ENCODE measurements at places on chromosomes 6 and 20.

GRCh38 chr6:116159782-116160524 lies 34.0 kb upstream of the COL10A1 start:
- no peak for DNase-seq

DNA sequence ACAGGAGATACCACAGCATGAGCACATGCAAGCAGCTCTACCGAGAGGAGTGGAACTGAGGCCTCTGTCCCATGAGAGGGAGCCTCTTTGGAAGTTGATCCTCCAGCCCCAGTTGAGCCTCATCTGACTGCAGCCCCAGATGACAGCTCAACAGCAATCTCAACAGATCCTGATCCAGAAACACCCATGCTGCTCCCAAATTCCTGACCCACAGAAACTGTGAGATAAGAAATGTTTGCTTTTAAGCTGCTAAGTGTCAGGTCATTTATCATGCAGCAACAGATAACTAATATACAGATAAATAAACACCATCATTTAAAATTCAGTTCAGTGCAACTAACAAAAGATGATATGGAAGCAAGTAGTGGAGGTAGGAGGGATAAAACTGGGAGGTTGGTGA lies 4.8 kb upstream of the ARFGEF2 start:
- no peak for DNase-seq

DNA sequence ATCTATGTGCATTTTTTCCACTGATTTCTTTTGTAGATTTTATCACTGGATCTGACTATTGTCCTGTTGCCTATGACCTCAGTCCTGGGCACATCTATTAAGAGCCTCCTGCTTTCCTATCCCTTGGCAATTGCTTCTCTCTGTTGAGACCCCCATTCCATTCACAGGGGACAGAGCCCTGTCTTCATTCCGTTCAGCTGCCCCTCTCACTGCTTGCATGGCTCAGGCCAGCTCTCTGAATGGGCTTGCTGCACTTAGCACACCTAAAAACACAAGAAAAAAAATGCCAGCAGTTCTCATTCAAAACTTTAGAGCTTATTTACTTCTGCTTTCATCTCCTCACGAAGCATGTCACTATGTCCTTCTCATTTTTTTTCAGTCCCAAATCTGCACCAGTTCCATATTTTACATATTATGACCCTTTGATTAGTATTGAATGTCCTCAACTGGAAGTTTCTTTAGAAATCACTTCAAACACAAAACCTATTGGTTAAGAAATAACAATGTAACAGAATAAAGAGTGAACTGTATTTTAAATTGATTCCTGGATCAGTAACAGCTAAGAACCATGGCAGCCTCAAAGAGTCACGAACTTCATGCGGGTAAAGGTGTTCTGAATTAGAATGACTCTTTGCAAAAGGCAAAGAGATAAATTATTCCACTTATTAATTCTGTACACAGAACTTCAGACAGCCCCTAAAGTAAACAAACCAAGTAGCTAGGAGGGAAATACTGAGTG lies 616.5 kb downstream of the C6orf118 start:
- DNase-seq = no peak

- DNase-seq = no peak
Observed at GRCh38 chr6:139019722-139020121, 8.8 kb upstream of the ABRACL start.

- DNase-seq = no peak
Observed at GRCh38 chr20:19308146-19308545, 95.7 kb downstream of the SLC24A3 start.

DNA sequence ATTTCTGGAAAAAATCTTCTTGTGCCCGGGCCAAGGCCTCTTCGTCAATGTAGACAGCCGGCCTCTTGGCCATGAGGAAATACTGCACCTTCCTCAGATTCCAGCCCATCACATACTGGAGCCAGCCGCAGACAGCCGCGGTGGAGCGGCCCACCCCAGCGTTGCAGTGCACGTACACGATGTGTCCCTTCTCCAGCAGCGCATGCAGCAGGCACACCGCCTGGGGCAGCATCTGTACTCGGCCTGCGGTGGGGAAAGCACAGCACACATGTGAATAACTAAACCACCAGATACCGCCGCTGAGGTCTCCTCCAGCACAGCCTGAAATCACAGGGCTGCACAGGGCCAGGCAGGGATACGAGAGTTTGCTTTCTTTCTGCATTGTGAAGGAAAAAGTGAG lies 107.9 kb downstream of the EPM2A start:
- no peak for DNase-seq

DNA sequence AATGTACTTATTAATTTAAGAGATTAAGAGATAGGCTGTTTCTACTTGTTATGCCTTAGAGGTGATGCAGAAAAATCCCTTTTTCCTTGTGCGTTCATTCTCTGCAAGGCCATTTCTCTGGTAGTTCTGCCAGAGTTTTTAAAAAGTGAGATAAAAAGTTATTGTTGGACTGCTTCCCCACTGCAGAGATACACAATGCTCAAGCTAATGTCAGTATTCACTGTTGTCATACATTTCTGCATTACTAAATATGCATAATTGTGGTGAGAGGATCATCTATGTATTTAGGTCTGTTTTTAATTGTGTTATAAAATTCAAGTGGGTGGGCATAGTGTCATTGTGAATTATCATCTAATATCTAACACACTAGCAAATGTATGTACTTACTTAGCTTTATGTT lies 600.4 kb downstream of the HTR1B start:
- no peak for DNase-seq

DNA sequence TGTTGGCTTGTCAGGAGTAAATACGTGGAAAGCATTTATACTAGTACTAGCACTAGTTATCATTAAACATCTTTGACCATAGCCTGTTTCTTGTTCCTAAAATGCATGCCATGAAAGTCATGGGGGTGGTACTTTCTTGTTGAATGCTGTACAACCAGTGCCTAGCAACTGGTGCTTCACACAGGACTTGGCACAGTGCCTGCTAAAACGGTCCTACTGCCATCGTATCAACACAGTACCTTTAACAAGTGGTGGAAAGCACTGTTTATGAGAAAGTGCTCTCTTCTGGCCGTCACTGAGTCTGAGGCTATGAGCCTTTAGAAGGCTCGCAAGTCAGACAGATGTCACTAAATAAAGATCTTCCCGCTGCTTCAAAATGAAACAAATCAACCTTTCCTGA lies 21.6 kb downstream of the ZNFX1 start:
- no peak for DNase-seq

- DNase-seq = no peak
Observed at GRCh38 chr6:24861934-24862333, 63.2 kb upstream of the ARMH2 start.

GRCh38 chr6:24272553-24272952 lies 85.3 kb downstream of the DCDC2 start:
- DNase-seq = no peak

DNA sequence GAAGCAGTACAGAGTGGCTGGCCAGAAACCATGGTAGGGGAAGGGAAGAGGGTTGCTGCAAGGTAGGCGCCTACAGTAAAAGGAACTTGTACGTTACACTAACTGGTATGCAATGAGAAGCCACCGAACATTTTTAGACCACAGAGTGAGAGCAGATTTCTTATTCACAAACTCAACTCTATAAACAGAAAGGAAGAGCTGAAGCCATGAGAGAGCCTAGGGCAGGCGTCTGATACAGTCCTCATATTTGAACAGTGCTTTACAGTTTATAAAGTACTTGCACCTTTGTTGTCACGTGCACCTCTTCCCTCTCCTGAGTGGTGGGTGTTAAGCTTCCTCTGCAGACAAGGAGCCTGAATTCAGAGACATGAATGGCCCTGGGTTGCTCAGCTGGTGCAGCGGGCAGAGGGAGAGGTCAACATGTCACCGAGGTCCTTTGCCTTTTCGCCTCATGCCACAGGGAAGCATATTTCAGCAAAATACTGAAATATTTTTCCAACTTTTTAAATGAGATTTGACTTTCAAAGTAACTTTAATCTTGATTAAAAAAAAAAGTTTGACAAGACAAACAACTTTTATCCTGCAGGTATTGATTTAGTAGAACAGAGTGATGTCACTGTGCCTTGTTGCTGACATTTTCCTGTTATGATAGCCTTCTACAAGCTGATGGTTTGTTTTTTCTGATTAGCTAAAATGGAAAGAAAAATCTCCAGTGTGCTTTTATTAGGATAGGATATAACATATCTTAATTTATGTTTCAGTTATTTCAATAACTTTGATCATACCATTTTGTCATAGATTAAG lies 23.8 kb downstream of the UST start:
- no peak for DNase-seq

DNA sequence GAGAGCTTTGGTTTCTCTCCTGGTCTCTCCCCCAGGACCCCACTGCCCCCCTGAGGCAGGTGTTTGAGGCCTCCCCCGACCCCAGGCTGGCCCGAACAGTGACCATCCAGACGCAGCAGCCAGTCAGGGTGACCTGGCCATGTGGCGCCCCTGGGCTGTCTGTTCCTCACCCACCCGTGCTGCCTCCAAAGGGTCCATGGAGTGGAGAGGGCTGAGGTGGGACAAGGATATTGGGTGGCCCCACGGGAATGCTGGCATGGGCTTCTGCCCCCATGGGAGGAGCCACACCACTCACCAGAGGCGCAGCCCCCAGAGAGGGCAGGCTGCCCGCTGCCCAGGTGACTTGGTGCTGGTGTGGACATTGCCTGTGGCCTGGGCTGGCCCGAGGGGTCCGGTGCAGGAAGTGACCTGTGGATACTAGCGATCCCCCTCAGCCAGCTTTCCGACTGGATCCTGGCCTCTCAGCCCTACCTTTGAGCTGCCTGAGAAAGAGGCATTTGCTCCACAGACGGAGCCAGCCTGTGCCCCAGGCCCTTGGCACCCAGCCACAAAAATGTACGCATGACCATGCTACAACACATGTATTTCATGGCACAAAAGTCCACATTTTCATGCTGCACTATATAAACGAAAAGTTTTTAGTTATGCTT lies 50.8 kb downstream of the BCAS4 start:
- DNase-seq = no peak

DNA sequence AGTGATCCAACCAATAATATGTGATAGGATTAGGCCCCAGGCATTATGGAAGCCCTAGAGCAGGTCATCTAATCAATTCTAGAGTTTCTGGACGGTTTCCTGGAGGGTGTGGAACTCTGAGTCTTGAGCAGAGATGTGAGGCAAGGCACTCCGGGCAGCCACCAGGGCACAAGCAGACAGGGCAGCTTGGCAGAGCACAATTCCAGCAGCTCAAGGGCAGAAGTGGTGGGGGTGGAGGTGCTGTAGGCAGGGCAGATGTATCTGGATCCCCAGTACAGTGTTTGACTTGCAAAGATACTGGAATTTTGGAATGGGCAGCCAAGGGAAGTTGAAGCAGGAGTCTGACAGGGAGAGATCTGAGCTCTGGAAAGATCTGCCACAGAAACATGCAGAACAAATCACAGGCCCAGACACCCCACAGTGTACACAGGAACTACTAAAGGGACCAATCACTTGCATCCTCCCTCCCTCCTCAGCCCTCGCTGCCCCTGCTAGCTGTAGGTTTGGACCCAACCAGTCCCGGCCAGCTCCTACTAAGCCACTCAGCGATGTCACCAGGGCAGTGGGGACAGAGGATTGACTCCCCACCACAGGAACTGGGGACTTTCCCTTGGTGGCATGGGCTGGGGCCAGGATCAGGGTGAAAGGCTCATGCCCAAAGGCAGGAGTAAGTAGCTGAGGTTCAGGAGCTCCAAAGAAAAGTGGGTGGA lies 47.0 kb downstream of the TFEB start:
- no peak for DNase-seq

GRCh38 chr6:90202156-90202555 lies 94.5 kb downstream of the BACH2 start:
- DNase-seq = no peak

- DNase-seq = peak; percentile 35
Observed at GRCh38 chr6:145814035-145814500, 527 bp downstream of the FBXO30 start.

DNA sequence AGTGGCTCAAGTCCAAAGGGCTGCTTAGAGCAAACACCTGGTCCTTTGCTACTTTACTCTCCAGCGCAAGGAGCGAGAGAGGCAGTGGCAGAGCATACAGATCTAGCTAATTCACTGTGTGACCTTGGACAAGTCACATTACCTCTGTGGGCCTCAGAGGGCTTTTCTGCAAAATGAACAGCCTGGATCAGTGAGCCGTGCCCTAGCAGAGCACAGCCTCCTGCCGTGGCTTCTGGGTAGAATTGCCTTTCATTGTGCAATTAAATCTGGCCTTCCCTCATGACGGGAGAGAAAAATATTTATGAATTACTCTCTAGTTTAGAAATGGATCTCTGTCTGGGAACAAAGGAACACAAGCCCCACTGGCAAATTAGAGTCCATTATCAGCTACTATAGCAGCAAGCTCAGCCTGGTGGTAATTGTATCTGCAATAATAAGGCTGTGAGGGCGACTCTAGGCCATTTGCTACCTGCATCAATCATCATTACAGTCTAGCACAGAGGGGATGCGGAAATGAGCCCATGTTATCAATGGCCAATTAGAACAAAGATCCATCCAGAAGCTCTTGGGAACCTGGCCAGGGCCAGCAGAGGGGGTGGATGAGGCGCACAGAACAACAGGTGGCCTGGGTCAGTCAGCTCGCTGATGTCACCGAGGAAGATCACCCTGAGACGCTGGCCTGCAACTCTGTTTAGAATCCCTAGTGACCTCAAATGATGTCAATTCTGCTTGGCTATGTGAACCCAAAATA lies 114.2 kb upstream of the LY86 start:
- DNase-seq = no peak

DNA sequence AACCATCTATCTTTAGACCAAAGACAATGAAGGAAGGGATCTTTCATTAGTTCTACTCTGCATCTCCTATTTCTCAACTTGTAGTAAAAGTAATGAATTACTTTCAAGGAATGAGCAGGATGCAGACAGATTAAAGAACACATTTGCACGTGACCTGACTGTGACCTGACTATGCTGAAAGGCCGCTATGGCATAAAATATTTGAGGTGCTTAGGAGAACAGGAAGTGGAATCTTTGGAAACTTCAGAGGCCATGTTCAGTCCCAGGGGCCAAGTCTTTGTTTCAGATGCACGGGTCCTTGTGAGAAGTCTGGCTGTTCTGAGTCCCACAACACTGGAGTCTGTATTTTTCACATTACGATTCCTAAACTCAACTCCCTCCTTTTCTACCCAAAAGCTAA lies 41.0 kb downstream of the NINL start:
- no peak for DNase-seq

DNA sequence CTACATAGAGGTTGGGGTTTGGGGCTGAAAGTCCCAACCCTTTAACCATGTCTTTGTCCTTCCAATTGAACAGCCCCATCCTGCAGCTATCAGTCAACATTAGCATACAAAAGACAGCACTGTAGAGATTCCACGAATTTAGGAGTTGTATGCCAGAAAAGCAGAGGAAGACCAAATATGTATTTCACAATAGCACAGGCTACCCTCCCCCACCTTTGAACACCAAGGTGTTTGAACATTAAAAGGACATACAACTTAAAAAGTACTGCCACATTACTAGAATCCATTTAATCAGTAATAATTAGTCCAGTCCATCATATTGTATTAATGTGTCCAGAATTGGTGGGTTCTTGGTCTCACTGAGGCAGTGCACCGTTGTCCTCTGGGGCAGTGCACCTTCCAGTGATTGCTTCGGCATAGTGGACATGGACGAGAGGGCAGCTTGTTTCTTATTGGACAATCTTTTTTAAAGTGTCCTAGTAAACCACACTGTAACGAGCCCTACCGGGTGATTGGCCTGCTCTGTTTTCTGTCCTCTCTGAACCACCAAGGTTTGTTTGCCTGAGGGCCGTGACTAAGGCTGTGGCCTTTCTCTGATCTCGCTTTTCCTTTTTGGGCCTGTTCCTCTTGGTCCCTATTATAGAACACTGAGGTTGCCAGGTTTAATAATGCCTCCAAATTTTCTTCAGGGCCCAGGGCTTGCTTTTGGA lies 36.4 kb downstream of the GSTA4 start:
- no peak for DNase-seq

GRCh38 chr20:47262008-47262364 lies 94.5 kb downstream of the ZMYND8 start:
- no peak for DNase-seq

GRCh38 chr20:62583424-62583920 lies 58.8 kb upstream of the SLCO4A1 start:
- DNase-seq = no peak

All from bone marrow (tissue), 2 donors.